GM03348 (cell line): ENCODE measurements at places on chromosomes 5 and 9.
A peak's percentile ranks its signal among the peaks of the same experiment; 100 is the strongest.

- DNase-seq, result peak; percentile 22
Measured at GRCh38 chr5:157167214-157167621, 1.2 kb upstream of the GARIN3 start.

DNA sequence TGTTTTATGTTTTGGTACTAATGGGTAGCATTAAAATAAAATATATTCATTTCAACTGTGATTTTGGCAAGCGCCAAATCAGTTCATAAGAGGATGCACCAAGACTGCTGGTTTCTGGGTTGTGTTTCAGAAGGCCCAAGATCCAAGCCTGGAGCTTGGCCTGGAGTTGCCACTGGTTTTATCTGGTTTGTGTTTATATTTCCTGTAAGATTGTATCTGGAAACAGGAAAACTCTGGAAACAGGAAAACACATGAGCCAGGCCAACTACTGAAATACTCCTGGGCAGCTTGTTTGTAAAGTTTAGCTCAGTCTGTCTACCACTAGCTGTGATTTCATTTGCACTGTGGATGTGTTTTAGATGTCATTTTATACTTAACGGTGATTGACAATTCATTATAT, 5.5 kb downstream of the FSTL4 start:
- no peak for DNase-seq

GRCh38 chr9:83978992-83979811, 813 bp downstream of the HNRNPK start:
- DNase-seq, result peak; percentile 89

GRCh38 chr9:123943671-123944070, 13.7 kb upstream of the DENND1A start:
- no peak for DNase-seq

DNA sequence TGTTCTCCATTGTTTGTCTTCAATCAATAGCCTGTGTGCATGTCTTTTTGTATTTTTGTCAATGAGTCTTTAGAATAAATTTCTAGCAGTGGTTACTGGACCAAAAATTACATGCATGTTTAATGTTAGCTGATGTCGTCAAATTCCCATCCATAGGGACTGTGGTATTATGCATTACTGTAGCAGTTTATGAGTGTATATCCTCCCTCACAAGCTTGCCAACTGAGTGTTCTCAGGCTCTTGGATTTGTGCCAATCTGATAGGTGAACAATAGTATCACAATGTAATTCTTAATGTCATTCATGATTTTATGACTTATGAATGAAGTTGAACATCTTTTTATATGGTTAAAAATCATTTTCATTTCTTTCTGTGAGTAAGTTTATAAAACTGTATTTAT, 13.0 kb downstream of the SNX24 start:
- DNase-seq, result no peak

DNA sequence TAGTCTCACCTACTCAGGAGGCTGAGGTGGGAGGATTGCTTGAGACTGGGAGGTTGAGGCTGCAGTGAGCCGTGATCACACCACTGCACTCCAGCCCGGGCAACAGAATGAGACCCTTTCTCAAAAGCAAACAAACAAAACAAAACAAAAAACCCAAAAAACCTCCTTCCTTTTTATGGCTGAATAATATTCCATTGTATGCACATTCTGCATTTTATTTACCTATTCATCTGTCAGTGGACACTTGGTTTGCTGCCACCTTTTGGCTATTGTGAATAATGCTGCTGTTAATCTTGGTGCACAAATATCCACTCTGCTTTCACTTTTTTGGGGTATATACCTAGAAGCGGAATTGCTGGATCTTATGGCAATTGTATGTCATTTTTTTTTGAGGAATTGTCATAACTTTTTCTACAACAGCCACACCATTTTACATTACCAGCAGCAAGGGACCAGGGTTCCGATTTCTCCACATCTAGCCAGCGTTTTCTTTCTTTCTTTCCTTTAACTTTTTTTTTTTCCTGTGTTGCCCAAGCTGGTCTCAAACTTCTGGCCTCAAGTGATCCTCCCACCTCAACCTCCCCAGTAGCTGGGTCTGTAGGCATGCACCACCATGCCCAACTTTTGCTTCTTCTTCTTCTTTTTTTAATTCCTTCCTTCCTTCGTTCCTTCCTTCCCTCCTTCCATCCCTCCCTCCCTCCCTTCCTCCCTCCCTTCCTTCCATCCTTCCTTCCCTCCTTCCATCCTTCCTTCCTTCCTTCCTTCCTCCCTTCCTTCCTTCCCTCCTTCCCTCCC, 30.6 kb downstream of the NKX2-5 start:
- DNase-seq, result peak; percentile 29

DNA sequence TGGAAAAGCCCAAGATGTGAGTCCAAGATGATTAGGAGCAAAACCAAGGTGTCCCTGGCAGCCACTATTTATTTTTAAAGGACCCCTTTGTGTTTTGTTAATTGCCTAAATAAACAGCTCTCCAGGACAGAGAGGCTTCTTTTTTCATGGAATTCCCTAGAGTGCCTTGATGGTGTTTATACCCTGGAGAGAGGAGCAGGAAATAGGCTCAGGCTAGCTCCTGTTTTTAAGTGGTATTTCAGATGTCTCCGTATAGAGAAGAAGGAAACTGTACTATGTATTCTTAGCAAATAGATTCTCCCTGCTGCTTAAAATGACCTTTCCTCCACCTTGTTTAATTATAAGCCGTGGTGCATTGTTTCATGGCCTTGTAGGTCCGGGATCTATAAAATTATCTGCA, 292.4 kb downstream of the CD180 start:
- DNase-seq, result no peak

DNA sequence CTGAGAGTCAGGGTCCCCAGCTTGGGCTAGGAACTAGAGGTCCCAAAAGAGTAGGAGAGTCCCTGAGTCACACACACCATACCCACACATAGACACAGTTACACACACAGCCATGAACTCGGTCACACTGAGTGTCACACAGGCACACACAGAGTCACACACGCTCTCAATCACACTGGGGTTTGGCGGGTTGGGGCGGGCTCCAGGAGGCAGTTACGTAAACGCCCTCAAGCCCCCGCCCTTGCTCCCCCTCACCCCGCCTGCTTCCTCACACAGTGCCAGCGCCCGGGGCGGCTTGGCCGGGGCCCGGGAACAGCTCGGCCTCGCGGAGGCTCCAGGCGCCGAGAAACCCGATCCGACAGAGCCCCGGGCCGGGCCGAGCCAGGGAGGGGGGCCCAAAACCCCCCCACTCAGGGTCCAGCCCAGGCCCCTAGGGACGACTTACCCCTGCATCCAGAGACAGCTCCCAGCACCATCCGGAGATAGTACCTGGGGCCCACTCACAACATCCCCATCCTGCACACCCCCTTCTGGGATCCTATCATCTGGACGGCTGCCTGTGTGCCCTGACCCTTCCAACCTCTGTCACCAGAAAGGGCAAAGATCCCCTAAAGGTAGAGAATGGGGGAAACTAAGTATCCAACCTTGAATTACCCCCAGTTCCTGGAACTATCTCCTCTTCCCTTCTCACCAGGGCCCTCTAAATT, 3.5 kb upstream of the CNTFR start:
- no peak for DNase-seq

DNA sequence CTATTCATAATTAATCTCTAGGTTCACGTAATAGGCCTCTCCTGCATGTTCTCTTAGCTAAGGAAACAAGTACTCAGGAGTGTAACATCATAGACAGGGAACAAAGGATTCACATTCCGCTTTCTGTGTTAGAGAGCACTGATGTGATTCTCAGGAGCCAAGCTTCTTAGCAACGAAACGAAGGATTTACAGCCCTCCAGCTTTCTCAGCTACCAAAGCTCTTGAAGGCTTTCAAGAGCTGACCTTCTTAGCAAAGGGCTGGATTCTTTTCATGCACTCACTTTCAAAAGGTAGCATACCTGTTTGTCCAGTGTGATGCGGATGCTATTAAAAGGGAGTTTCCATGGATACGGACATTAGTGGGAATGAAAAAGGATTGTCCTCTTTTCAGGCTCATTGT, 107.4 kb downstream of the TUSC1 start:
- no peak for DNase-seq

- DNase-seq, result no peak
Measured at GRCh38 chr5:149409268-149409948, 30.3 kb upstream of the IL17B start.

DNA sequence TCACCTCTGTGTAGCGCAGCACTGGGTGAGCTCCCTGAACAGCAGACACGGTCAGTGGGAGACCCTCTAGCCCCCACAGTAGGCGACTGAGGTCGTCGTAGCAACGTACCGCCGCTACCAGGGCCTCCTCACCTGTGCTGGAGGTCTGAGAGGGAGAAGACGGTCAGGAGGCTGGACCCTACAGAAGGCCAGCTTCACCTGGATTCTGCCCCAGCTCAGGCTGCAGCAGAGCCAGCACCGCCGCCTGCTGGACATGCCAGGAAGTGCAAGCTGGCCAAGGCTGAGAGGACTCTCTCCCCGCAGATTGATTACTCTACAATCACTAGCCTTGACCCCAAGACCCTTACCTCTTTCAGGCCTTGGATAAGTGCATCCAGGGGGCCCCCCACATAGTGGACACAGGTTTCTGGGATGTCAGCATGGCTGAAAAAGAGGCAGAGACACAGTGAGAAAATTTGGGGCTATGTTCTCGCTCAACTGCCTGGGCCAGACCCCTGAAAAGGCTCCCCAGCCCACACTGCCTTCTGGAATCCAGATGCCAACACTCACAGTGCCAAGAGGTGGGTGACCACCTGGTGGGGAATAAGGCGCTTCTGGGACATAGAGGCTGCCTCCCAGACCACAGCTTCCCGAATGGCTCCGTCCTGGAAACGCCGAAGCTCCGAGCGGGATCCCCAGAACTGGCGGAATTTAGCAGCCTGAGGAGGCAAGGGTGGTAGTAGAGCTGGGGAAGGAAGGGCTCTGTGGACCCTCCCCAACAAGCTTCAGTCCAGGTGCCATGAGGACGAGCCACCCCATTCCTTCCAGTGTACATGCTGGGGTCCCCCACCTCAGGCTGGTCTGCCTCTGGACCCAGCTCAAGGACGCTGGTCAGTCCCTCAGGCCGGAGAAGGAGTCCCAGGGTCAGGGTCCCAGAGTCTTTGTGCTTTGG, 6.9 kb downstream of the NOL6 start:
- peak; percentile 80 for DNase-seq

DNA sequence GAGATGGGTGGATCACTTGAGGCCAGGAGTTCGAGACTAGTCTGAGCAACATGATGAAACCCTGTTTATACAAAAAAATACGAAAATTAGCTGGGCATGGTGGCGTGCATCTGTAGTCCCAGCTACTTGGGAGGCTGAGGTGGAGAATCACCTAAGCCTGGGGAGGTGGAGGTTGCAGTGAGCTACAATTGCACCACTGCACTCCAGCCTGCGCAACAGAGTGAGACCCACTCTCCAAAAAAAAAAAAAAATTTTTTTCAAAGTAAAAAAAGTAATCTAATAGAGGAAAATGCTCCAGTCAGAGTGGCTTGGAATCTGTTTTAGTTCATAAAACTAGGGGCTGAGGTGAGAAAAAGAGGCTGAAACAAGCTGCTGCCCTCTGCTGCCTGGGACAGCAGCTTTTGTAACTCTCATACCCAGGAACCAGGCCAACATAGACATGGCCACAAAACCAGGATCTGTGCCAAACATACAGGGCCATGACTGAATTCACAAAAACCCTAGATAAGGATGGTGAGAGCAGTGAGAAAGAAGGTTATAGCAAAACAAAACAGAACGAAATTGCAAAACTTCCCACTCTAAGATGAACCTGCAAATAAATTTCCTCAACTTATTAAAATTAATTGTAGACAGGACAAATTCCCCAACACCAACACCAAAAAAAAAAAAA, 13.1 kb upstream of the DCAF12 start:
- DNase-seq, result peak; percentile 86

- no peak for DNase-seq
Measured at GRCh38 chr5:5626412-5626811, 203.9 kb downstream of the ICE1 start.

DNA sequence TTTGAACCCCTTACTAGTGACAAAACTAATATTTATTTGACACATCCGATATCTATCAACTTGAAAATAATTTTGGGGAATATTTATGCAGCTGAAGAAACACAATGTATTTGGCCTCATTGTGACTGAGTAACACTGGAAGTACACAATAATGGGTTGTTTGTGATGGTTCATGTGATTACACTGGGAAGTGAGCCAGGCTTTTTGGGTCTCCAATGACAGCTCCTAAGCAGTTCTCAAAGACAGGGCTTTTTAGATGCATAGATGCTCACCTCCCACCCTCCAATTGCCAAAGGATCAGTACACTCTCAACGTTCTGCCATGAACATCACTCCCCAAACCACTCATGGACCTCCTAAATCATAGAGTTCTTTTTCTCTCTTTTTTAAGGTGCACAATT, 170.0 kb downstream of the SLC24A2 start:
- DNase-seq, result no peak

DNA sequence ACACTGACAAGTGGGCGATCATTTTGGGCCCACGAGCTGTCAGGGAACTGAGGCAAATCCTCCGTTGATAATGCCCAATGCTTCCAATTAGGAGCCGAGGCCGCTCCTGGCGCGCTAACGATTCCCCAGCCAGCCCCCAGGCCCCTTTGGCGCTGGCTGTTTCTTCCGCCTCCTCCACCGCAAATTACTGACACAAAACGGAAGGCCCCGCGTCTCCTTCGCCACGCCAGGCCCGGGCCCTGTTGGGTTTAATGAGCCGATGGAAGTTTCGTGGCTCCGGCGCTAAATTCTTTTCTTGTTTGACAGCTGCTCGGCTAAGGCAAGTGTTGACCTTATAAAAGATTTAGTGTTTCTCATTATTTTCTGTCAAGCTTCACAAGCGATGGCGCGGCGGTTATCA, 25.7 kb upstream of the BARHL1 start:
- DNase-seq, result no peak

GRCh38 chr9:88235615-88236014, 97.3 kb upstream of the SPATA31C2 start:
- DNase-seq, result no peak

GRCh38 chr5:43643327-43643726, 40.3 kb downstream of the NNT start:
- DNase-seq, result no peak

- DNase-seq, result no peak
Measured at GRCh38 chr9:34526026-34526425, 3.2 kb upstream of the ENHO start.

DNA sequence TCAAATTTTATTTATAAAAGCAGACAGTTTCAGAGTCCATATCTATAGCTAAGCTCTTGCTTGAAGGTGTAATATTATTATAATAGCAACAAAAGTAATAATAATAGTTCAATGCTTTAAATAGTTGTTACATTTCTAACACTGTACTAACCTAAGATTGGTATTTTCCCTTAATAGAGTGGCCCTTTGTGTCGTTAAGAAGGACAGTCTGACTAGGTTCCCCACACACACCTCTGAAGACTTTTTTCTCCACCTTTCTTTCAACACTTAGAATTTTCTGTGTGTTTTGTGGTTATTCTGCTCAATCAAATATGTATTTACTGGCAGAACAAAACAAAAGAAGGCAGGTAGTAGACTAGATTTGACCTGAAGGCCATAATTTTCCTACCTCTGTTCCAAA, 223.2 kb upstream of the ACO1 start:
- DNase-seq, result no peak
